ENCODE measurements at places on chromosomes 2 and 18. TPM values are rescaled to one million over a fixed set of nuclear protein-coding genes. Genes with fewer than 3 reads are reported as not detected.

DNA sequence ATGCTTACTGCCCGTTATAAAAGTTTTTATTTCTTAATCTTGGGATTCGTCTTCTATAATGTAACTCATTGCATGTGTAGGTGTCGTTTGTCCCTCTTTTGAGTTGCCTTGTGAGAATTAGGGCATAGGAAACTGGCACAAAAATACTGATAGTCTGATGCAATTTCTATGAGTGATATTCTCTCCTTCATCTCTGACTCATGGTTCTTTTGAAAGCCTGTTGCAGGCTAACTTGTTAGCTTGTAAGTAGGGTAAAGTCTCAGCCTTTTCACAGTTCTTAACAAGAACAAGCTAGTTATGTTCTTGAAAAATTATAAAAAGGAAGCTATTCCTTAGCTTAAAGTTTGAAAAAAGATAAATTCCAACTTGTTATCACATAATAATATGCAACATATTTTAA, 1085.4 kb upstream of the NRXN1 start:
- no peaks in the 10 kb centered on the region for H3K27me3 ChIP-seq
- no peak overlapping the region for H3K4me3 ChIP-seq
- no peak for DNase-seq
- H3K36me3 ChIP-seq: no peaks in the 10 kb centered on the region
- H3K27ac ChIP-seq: no peak overlapping the region
- no peaks in the 10 kb centered on the region for H3K4me1 ChIP-seq

DNA sequence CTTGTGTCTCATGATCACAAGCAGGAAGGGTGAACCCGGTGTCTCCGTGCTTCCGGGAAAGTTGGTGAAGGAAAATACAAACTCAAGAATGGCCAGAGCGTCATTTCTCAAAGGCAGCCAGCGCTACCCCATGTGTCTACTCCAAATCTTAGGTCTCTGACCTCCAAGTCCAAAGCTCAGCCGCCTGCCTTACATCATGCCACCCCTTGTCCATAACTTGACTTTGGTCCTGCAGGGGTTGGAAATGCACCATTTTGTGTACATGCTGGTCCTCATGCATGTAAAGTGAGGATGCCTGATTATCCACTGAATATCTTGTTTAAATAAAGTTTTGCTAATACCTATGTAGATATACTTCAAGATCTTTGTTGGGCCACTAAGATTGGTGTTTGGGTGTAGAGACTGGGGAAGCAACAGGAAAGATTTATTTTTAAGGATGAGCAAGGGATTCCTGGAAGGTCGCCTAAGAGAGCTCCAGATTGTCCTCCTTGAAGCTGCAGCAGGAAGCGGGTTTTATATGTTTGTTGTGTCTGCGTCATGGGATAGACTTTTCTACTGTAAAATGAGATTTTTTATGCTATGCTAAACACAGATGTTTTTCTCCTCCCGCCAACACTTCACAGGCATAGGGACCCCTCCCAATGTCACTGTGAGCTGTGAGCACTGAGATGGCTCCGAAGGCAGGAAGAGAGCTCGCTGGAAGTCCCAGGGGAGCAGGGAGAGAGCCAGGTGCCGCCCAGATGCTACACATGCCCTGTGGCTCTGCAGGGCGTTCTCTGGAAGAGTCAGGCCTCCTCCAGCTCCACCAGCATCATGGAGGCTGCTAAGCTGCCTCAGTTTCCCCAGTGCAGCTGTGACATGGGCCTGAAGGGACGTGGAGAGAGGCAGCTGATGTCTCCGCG, 176.2 kb upstream of the HDAC4 start:
- no peaks in the 10 kb centered on the region for H3K27me3 ChIP-seq
- no peaks in the 10 kb centered on the region for H3K4me1 ChIP-seq

- no peaks in the 10 kb centered on the region for H3K27me3 ChIP-seq
- H3K36me3 ChIP-seq: no peaks in the 10 kb centered on the region
- DNase-seq: no peak
- H3K4me3 ChIP-seq: no peak overlapping the region
These were observed 88.4 kb downstream of the CTIF start for GRCh38 chr18:48627216-48627615.

- H3K36me3 ChIP-seq: no peaks in the 10 kb centered on the region
- H3K4me3 ChIP-seq: peak overlapping the region; percentile 73
- H3K27ac ChIP-seq: peak overlapping the region; percentile 40
These were observed 38.1 kb downstream of the SNED1 start for GRCh38 chr2:241036397-241036963.

The MC4R gene
- total RNA-seq: not detected

Measured in activated CD8-positive, alpha-beta T cell treated with anti-CD3 and anti-CD28 coated beads, Interleukin-2, amount 10 ng/mL, durations not matched to agents 7 days and 5 days (primary cell).